ENCODE measurements at places on chromosomes 6 and 20.

- DNase-seq: no peak
These were observed 246.8 kb downstream of the CDC5L start for GRCh38 chr6:44634321-44634720.

DNA sequence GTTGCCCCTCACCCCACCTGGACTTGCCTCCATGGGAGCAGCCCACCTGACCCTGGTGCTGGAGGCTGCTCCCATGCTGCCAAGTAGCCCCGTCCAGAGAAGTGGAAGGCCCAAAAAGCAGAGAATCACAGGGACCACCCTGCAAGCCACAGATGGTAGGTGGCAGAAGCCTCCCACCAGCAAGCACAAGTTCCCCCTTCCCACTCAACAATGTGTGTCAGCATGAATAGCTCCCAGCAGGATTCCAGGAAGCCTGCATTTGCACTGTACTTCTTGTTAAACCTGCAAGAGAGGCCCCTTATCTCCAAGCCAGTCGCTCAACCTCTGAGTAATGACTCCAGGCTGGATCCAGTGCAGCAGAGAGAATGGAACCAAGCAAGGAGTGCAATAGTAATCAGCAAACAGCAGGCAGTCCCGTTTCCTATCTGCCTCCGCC, 180.8 kb upstream of the CST7 start:
- no peak for DNase-seq

GRCh38 chr20:48765359-48765758, 62.4 kb downstream of the PREX1 start:
- no peak for DNase-seq

DNA sequence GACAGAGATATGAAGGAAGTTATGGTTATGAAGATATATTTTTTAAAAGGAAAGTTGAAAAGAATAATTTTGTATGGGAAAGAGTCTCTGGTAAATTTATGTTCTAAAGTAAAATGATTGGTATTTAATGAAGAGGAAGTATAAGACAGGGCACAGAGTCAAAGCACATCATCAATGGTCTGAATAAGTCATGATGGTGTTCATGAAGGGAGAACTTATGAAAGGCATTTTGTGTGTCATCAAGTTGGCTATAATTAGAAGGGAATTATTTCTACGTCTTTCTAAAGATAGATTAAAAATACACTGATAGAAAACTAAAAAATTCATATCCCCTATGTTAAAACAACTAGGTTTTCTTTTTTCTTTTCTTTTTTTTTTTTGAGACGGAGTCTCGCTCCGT, 21.4 kb upstream of the SNAI1 start:
- no peak for DNase-seq

GRCh38 chr6:82330171-82330804, 33.3 kb upstream of the TPBG start:
- DNase-seq: no peak

- DNase-seq: no peak
These were observed 109.8 kb downstream of the UBE3D start for GRCh38 chr6:82955841-82956240.

DNA sequence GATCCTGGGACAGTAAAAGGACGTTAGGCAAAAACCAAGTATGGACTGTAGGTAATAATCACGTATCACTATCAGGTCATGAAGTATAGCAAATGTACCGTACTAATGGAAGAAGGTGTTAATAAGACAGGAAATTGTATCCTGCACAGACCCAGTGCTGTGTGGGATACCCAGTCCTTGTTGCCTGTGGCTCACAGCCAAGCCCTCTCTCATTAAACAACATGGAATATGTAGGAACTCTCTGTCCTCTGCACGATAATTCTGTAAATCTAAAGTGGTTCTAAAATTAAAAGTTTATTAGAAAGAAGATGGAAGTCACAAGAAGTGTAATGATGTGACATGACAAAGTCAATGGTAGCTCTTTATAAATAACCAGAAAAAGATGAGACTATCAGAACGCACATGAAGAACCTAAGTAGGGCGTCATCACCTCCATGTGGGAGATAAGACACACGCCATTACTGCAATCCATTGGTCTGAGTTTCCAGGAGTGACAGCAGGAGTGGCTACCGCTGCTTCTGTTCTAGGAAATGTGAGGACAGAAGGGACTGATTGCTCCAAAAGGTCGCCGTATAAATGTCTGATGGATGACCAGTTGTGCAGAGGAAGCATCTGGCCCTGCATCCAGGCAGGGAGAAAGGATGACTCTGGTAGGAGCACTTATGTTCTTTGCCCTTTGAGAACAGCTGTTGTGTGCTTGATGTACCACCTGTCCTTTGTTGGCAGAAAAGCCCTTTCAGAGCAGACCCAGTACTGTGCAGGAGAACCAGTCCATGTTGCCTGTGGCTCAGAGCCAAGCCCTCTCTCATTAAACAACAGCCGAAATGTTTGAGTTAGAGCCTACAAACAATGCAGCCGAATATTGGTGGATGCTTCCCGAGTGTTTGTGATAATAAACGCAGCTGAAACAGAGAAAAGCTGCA, 125.6 kb downstream of the FIG4 start:
- no peak for DNase-seq

DNA sequence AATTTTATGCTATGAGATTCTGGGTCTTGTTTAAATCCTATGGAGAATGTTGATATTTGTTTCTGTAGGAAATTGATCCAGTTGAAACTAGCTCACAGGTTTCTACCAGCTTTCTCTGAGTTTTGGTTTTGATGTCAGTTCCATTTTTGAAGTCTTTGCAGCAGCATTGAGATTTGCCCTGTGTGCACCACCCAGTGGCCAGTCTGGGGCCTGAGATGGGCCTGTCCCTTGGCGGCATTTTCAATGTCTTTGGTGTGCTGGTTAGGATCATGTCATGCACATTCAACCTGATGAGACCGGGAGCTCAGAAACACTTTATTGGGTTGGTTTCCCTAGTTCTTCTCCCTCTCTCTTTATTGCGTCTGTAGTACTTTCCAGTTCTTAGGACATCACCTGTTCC, 395.2 kb upstream of the MAP3K7 start:
- DNase-seq: no peak

GRCh38 chr6:30754631-30755030, 10.3 kb upstream of the IER3 start:
- no peak for DNase-seq

DNA sequence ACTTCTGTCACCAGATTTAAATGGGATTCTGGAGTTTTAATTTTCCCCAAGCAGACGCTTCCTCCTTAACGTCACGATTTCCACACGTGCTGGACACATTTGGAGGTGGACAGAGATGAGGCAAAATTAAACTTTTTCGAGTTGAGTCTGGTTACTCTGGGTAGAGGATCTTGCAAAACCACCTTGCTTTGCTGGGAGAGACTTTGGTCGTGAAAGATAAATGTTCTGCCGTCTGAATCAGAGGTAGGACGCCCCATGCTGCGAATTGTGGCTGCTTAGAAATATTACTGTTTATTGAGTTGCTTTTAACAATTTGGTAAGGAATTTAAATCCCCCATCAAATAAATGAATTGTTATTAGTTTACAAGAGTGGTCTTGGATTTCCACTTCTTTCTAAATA, 46.8 kb downstream of the CTCFL start:
- no peak for DNase-seq

DNA sequence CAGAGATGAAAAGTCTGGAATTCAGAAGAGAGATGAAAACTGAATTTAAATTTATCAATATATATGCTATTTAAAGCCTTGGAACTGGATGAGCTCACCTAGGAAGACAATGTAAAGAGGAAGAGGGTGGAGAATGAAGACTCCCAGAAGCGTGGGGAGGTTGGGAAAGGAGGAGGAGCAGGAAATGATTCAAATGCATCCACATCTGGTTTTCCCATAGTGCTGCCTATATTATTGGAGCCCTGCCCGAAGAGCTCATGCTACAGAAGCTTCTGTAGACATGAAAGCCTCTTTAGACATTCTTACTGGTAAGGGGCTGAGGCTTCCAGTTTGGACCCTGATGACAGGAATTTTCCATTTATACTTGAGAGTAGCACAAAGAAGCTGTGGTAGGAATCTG, 19.2 kb downstream of the PDE7B start:
- no peak for DNase-seq

GRCh38 chr6:108359901-108360882, 65.3 kb downstream of the AFG1L start:
- no peak for DNase-seq

DNA sequence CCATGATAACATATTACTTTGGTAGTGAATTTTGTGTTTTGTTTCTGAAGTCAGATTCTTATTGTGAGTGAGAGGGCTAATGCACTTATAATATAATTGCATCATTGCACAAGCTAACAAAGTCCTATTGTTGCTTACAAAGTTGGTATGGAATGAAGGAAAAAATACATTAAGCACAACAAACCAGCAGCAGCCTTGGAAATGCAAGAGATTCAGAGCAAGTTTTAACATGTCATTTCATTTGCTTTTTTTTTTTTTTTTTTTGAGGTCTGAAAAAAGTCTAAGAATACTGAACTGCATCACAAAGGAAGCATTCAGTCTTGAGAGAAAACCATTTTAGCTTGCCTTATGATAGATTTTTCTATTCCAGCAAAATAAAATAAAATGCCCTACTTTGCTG, 57.6 kb downstream of the PLCB4 start:
- no peak for DNase-seq

GRCh38 chr6:14943116-14943515, 302.8 kb upstream of the JARID2 start:
- no peak for DNase-seq

DNA sequence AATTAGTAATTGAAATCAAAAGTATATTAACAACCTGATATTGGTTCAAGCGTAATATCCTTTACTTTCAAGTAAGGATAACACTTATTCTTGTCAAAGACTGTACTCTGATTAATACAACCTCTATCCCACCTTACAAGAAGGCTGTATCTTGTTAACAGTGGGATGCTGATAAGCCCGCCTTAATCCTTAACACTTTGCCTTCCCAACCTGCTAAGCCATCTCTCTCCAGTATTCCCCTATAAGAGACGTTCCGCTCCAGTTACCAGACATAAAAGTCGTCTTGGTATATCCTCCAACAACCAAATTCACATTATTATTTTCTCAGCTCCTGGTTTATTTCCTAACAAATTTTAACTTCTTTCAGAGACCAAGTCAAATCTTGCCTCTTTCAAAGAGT, 2.0 kb downstream of the BTBD9 start:
- DNase-seq: no peak

DNA sequence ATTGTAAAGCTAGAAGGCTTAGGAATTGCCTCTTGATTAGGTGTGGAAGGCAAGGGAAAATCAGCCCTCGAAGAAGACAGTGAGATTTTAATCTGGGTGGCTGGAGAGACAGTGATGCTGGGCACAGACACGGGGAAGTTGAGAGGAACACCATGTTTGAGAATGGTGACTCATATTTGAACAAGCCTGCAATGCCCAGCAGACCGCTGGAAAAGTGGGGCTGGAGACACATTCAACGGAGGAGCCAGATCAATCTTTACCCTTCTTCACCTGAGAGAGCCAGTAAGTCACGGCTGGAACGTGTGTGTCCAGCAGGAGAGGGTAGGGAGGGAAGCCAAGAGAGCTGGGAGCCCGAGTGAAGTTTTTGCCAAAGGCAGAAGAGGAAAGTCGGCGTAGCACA, 3.7 kb upstream of the ESR1 start:
- DNase-seq: no peak

GRCh38 chr6:111347589-111347988, 135.4 kb downstream of the REV3L start:
- DNase-seq: no peak

GRCh38 chr6:153058909-153059308, 56.4 kb upstream of the MTRF1L start:
- DNase-seq: no peak

DNA sequence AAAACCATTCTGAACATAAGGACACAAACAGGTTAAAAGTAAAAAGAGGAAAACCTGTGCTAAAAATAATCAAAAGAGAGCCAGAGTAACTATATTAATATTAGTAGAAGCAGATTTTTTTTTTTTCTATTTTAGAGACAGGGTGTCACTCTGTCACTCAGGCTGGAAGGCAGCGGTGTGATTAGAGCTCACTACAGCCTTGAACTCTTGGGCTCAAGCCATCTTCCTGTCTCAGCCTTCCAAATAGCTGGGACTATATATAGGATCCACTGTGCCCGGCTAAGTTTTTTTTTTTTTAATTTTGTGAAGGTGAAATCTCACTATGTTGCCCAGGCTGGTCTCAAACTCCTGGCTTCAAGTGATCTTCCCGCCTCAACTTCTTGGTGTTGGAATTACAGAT, 33.4 kb upstream of the PLN start:
- DNase-seq: no peak

DNA sequence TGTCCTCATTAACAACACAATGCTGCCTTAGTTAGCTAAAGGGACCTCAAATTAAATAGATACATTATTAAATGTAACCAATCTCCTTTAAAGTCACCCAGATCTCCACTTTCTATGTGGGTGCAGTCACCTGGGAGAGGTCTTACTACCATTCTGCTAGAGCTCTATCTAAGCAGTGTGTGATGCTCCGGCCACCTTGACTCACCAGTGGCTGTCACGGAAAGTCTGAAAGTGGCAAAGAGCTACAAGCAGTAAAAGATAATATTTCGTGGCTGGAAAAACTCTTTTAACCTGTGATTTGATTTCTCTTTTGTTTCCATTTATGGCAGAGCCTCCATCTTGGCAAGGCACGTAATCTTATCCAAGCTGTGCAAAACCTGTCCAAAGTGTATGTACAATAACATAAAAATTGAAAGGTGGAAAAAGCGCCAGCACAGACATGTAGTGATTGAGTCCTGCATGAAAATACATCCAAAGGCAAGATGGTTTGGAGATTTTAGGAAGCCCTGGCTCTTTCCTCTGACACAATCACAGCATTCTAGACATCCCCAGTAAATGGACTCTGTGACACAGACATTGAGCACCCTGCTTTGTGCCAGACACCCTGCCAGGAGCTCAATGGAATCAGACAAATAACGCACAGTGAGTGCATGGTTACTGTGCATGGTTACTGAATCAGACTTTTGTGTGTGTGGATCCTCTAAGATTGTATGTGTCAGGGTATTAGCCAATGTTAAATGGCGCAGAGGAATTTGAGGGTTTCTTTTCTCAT, 116.6 kb downstream of the ADAT2 start:
- DNase-seq: no peak

- DNase-seq: no peak
These were observed 280.4 kb downstream of the PTPRK start for GRCh38 chr6:128240024-128240428.

- no peak for DNase-seq
These were observed 340.7 kb downstream of the ADGRB3 start for GRCh38 chr6:68975816-68976215.

DNA sequence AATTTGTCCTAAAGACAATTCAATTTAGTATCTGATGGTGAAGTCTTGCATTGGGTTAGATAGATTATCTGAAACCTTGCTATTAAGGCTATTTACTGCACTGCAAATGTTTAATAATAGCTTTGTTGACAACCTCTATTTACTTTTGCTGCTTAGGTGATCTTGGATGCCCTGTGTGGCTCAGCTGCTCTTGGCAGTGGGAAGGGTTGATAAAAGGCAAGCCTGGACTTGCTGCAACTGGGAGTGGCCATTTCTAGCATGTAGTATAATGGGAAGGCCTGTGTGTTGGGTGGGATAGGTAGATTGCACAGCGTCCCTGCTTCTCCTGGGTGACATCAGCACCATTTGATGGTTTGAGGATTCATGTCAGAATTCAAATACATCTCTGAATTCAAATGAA, 49.1 kb downstream of the ARMC2 start:
- no peak for DNase-seq

All from activated naive CD4-positive, alpha-beta T cell treated with anti-CD3 and anti-CD28 coated beads, Interleukin-2, amount 50 U/mL, for 16 hours (primary cell).